ENCODE measurements at places on chromosomes 12 and 14.

GRCh38 chr14:25943329-25943728 is 654.5 kb downstream of the NOVA1 start:
- no peak for DNase-seq

DNA sequence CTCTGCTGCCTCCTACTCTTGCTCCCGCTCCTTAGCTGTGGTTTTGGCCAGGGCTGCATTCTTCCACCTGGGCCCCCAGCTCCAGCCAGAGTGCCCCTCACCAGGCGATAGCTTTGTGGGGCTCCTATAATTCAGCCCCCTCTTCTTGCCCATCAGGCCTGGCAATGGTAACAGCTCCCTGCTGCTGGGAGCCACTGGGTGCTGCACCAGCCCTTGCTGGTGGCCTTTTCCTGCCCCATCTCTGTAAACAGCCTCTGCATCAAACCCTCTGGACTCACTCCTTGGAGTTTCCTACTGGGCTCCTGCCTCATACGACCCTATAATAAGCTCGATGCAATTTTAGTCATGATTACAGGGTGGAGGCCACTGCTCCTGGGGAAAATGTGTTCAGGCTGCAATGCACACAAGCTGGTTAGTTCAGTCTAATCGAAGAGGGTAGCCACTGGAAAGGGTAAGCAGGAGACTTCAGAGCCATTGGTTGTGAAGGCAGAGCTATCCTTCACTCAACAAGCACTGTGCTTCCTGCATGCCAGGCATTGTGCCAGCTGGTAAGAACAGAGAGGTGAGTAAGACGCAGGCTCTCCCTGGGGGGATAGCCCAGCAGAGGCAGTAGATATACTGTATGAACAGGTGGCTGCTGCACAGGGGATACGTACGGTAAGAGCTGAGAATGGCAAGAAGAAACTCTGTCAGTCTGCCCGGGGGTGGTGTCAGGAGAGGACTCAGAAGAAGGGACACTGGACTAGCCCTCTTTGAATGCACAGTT is 24.7 kb downstream of the CLMN start:
- no peak for DNase-seq

DNA sequence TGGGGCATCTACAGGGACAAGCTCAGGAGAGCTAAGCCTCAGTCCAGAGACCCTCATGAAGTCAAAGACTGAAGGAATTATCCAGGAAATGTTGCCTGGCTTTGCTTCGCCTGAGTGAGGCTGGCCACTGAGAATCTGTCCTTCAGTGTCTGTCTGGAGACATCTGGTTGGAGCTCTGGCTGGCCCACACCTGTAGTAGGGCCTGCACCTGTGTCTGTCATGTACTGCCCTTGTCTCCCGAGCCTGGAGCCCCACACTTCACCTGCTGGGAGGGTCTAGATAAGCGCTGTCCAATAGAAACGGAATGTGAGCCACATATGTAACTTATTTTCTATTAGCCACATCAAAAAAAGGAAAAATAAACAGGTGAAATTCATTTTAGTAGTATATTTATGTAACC is 9.9 kb upstream of the HDAC7 start:
- no peak for DNase-seq

DNA sequence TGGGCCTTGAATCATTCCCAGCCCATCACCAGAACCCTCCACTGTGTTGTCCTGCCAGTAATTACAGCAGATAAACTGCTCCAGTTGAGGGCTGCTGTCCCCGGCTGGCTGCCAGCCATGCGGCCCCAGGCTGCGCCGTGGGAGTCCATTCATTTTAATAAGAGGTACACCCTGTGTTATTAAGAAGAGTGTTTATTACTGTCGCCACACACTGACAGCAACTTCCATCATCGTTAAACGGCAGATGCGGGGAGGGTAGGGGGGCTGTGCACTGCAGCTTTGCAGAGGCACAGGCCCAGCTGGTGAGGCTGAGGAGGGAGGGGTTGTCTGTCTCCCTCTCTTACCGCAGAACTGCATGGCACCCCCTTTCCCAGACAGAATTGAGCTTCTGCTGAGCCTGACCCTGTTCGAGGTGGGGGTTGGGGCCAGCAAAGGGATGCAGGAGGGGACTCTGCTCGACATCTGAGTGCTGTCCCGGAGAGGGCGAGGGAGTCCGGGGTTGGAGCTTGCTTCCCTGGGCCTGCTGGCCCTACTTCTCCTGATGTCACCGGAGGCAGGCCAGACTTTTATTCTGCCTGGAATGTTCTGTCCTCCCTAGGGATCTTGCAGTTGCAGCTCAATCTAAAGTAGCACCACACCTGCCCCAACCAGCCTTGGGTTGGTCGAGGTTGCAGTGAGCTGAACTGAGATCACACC is 33.8 kb upstream of the GPATCH2L start:
- no peak for DNase-seq

All from renal pelvis (tissue), 12 donors.